ENCODE measurements at places on chromosomes 16 and 17. TPM values are rescaled to one million over a fixed set of nuclear protein-coding genes. Genes with fewer than 3 reads are reported as not detected.

Gene FOXJ1
- not detected for total RNA-seq

- DNase-seq = peak; percentile 44
Observed at GRCh38 chr16:3950343-3951193, 70.1 kb upstream of the CREBBP start.

Gene SLC16A5
- 19.9 TPM for total RNA-seq

- DNase-seq = no peak
Observed at GRCh38 chr17:39663688-39664580, 1.2 kb upstream of the TCAP start.

DNA sequence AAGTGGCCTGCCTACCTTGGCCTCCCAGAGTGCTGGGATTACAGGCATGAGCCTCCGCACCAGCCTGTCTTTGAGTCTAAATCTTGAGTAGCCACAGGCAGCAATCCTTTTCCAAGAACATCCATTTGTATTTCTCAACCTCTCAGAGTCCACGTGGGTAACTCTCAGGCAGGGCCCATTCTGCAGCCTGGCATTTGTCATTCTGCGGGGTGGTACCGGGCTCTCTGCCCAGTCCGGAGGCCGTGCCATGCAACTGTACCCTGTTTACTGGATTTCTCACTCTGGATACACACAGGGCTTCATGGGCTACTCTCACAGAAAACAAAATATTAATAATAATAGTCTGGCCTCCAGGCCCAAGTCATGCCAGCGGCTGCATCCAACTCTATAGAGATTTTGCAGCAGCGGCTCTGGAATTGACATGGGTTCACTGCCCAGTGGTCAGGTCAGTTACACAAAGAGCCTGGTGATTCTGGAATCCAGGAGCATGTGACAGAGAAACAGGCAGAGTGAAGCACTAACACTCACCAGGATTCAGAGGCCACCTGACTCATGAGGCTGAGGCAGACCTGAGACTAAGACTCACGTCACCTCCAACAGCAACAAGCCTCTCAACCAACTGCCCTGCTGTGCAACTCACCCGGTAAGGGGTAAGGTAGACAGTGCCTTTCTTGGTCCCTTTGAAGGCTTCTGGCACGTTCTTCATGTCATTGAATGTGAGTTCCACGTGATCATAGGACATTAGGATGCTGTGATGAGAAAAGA lies 4.0 kb downstream of the WBP2 start:
- DNase-seq = no peak

- DNase-seq = no peak
Observed at GRCh38 chr16:64469351-64469750, 652.5 kb downstream of the CDH11 start.

- DNase-seq = no peak
Observed at GRCh38 chr16:4344983-4345835, 5.9 kb downstream of the PAM16 start.

- DNase-seq = peak; percentile 79
Observed at GRCh38 chr17:8060274-8060673, 21.4 kb downstream of the ALOX15B start.

GRCh38 chr16:16100631-16101030 lies 122.7 kb downstream of the ABCC6 start:
- no peak for DNase-seq

Gene ADAMTS18
- not detected for total RNA-seq

Gene SRCIN1
- 4.5 TPM for total RNA-seq

Gene SMARCD2
- total RNA-seq = 84.7 TPM
